ENCODE measurements at places on chromosomes 4 and X.
A peak's percentile ranks its signal among the peaks of the same experiment; 100 is the strongest.

- DNase-seq, result no peak
These were observed 7.0 kb downstream of the VAMP7 start for GRCh38 chrX:155888139-155888538.

- DNase-seq, result no peak
These were observed at the start of gene PROM1 for GRCh38 chr4:16083241-16084191. PROM1 (minus strand) TSS chr4:16084023; CDS start chr4:16075906, 8,117 bp downstream.

- DNase-seq, result peak; percentile 34
These were observed 600 bp downstream of the BEX4 start for GRCh38 chrX:103215425-103215991.

DNA sequence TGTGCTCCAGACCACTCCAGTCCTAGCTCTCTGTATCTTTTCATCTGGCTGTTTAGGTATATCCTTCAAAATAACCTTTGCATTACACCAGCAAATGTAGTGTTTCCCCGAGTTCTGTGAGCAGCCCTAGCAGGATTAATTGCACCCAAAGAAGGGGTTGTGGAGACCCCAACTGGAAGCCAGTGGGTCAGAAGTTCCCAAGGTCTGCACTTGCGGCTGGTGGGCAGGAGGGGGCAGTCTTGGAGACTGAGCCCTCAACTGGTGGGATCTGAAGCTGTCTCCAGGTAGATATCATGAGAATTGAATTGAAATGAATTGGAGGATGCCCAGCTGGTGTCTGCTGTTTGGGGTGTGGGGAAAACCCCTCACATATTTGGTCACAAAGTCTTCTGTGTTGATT lies 1485.3 kb upstream of the TENM3 start:
- DNase-seq, result no peak

DNA sequence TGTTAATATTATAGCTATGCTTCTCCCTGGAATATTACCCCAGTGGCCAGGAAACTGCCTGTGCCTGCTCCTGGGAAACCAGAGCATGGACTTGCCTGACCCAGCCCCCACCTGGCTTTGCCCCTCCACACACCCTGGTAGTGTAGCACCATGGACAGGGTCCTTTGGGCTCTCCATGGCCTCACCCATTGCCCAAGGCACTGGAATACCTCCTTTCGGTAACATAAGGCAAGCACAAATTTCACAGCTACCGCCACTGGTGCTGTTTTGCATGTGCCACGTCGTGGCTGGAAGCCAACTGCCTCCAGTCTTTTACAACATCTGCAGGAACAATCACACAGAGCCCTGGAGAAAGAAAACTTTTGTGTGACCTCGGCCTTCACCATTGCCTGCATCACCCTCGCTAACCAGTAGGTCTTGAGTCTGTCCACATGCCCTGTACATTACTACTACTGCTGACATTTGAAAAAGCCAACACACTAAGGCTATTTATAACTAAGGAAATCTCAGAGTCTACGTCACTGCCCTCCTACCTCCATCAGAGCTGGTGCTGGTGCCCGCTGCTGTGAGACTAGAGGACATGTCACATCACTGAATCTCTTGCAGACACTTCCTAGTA lies 47.7 kb downstream of the HPGD start:
- no peak for DNase-seq

GRCh38 chr4:154593868-154594267 lies 3.3 kb upstream of the FGA start:
- DNase-seq, result peak; percentile 56

DNA sequence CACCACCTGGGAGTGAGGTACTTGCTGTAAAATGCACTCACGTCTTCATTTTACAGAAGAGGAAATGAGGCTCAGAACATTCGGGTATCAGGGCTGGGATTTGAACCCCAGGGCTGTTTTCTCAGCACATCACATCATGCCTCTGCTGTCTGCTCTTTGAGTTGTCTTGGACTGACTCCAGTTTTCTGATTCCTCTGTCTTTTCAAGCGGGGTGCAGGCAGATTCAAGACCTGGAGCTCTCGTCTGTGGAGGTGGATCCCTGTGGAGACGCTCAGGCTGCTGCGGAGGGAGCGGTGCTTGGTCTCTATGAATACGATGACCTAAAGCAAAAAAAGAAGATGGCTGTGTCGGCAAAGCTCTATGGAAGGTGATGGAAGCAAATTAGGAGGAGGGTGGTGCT lies 6.3 kb downstream of the LAP3 start:
- DNase-seq, result no peak

DNA sequence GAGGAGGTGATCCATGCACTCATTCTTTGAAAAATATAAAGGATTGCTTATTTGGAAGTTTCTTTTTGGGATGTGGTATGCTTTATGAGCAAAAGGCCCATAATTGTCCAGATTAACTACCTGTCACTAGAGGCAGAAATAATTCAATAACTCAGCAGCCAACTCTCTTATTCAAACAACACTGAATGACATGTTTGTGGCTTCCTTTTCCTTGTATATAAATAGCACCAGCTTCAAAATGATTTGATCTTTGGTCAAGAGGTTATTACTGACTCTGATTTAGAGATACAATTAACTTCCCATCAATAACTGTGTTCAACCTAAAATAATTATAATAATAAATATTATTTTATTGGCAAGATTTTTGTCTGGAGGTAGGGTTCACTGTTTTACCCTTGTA lies 232.3 kb downstream of the AFF2 start:
- DNase-seq, result no peak

- no peak for DNase-seq
These were observed 69.6 kb downstream of the PHOX2B start for GRCh38 chr4:41678951-41679350.

GRCh38 chrX:18997916-18998315 lies 14.0 kb upstream of the PHKA2 start:
- no peak for DNase-seq

GRCh38 chr4:85302756-85303155 lies 172.2 kb upstream of the ARHGAP24 start:
- peak; percentile 2 for DNase-seq

DNA sequence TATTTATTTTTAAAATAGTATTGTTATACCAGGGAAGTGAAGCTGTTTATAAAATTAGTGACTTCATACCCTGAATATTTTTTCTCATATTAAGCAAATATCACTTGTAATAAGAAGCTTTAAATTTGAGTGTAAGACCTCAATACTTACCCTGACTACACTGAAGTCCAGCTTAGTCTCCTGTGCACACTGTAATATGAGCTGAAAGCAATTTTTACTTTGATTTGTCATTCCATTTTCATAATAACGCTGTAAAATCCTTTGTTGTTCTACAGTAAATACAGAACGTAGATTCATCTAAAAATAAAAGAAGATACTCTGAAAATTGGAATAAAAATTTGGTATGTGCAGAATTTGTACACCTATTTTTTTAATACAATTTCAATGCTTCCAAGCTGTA lies 27.2 kb downstream of the HDX start:
- DNase-seq, result no peak

DNA sequence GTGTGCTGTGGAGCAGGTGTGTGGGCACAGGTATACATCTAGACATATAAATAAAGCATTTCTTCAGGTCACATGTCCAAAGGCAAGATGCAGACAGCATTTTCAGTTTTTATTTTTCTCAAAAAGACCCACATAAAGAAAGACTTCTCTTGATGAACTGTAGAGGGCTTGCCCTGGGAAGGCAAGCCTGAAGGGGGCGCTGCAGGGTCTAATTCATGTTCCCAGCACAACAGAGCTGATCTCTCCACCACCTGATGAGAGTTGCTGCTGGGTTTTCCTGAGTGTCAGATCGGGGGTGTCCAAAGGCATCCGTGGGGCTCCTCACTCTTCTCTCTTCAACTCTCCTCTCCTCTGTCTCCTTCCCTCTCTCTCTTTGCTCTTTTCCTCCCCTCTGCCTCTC lies 26.6 kb downstream of the ADRA2C start:
- no peak for DNase-seq

DNA sequence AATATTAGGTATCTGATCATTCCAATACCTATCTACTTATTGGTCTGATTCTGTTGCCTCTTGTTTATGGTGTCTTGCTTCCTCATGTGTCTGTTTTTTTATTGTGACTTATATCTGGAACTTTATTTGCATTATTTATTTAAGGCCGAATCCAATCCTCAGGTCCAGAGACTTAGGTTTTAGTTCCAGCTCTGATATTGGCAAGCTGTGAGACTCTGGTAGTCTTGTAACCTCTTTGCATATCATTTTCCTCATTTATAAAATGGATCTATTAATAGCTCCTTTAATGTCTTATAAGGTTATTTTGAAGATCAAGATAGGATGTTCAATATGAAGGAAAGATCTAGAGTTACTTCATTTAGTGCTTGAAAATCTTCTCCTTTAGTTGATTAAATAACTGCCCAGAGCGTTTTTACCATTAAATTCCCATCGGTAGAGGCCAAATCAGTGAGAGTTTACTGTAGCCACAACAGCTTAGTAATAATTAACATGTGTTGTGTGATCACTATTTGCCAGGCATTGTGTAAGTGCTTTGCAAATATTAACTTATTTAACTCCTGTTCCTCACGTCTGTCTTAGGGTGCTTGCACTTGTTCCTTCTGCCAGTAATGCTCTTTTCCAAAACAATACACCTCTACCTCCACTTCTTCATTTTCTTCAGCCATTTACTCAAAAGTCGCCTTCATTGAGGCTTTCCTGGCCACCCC lies 82.2 kb downstream of the CC2D2A start:
- no peak for DNase-seq

- DNase-seq, result no peak
These were observed 44.5 kb downstream of the FGFRL1 start for GRCh38 chr4:1055721-1056590.

- no peak for DNase-seq
These were observed 151.1 kb downstream of the PJA1 start for GRCh38 chrX:69014200-69014599.

DNA sequence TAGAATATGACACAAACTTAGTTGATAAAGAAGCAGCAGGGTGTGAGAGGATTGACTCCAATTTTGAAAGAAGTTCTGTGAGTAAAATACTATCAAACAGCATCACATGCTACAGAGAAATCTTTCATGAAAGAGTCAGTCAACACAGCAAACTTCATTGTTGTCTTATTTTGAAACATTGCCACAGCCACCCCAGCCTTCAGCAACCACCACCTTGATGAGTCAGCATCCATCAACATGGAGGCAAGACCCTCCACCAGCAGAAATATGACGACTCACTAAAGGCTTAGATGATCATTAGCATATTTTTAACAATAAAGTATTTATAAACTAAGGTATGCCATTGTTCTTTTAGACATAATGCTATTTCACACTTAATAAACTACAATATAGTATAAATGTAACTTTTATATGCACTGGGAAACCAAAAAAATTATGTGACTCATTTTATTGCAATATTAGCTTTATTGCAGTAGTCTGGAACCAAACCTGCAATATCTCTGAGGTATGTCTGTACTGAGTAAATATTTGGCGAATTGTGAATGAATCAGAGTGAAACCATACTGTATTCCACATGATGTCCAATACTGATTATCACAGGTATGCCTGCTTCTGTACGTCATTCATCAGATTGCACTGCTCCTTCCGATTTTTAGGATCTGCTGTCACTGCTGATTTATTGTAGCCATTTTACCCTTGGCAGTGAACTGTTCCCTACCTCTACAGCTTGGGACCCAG lies 11.6 kb downstream of the FRMPD4 start:
- DNase-seq, result no peak

- DNase-seq, result no peak
These were observed 239.1 kb downstream of the RASL11B start for GRCh38 chr4:53101191-53101581.

DNA sequence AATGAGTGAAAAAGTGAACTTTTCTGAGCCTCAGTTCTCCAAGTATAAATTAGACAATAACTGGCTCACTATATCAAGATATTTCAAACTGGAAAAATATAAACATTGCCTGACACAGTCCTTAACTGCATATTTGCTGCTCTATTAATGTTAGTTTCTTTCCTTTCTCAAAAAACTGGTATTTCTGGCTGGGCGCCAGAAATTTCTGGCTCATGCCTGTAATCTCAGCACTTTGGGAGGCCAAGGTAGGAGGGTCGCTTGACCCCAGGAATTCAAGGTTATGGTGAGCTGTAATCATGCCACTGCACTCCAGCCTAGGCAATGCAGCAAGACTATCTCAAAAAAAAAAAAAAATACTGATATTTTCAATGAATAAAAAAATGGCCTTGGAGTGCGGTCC lies 227.0 kb downstream of the MAGEB17 start:
- no peak for DNase-seq

DNA sequence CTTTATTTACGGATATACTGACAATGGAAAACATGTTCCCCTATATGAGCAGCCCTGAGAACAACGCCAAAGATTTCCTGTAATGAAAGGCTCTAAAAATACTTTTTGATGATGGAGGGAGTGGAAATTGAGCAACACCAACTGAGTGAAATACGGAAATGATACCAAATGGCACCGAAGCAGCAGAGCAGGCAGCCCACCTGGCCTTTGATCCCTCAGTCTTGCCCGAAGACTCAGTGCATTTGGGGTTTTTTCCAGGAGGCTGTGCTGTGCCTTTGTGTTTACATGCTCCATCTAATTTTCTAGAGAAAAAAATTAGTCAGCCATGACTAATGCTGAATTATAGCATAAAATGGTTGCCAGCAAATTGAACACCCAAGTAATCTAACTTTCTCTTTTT lies 169.9 kb upstream of the RBPJ start:
- DNase-seq, result peak; percentile 19

GRCh38 chr4:139207873-139208403 lies 30.9 kb upstream of the ELF2 start:
- no peak for DNase-seq

DNA sequence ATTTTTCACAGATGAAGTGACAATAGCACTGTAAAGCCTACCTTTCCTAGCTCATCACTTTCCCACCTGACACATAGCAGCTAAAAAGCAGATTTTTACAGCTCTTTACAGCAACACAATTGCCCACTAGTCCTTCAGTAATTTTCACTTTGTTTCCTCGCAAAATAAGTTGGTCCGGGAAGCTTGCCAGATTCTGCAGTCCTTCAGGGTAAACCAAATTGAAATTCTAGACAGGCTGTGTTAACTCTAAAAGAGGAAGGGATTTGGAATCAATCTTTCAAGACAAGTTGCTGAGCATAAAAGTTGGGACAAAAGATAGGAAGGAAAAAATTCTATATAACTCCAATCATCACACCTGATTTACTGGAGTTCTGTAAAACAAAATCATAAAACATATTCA lies 8.7 kb downstream of the C1QTNF7 start:
- peak; percentile 47 for DNase-seq

DNA sequence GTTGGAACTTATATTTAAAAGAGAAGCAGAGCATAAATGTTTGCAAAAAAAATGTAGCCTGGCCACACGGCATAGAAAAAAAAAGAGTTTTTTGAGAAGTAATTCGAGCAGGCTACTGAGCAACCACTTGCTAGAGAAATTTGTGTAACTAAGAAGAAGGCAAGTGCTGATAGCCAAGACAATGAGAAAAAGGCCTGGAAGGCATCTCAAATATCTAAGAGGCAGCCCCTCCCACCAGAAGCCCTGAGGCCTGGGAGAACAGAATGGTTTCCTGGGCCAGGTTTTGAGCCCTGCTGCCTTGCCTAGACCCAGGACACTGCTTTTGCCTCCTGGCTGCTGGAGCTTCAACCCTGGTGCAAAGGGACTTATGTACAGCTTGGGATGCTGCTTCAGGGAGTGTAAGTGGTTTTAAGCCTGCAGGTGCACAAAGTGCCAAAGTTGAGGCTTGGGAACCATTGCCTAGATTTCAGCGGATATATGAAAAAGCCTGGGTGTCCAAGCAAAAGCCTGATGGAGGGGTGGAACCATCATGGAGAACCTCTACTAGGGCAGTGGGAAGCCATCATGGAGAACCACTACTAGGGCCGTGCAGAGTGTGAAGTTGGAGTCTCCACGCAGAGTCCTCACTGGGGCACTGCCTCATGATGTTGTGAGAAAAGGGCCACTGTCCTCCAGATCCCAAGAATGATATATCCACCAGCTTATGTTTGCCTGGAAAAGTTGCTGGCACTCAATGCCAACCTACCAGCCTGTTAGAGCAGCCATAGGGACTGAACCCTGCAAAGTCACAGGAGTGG lies 9.7 kb downstream of the TECRL start:
- no peak for DNase-seq

All from putamen (tissue), 1 donor.